Amniotic stem cell (primary cell): ENCODE measurements at places on chromosomes 6 and 20.

GRCh38 chr6:87154641-87154992 lies 748 bp upstream of the ZNF292 start:
- no peak for DNase-seq

- DNase-seq = no peak
Measured at GRCh38 chr20:31894980-31895675, 24.7 kb downstream of the TTLL9 start.

DNA sequence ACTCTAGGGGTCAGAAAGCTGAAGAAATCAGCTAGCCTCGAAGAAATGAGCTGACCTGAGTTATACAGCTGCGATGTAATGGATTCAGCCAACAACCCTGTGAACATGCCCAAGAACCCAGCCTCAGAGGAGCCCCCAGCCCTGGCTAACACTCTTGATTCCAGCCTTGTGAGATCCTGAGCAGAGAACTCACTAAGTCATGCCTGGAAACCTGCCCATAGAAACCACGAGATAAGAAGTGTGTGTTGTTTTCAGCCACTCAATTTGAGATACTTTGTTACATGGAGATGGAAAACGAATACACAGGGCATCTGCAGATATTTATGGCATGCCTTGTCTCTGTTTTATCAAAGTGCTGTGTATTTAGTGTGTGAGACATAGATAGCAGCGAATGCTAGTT lies 265.2 kb downstream of the QKI start:
- no peak for DNase-seq

GRCh38 chr6:14396826-14397517 lies 279.4 kb downstream of the CD83 start:
- no peak for DNase-seq

- no peak for DNase-seq
Measured at GRCh38 chr6:117495869-117496268, 13.4 kb downstream of the DCBLD1 start.

- DNase-seq = no peak
Measured at GRCh38 chr6:12440981-12441380, 150.8 kb downstream of the EDN1 start.

GRCh38 chr6:151639750-151640149 lies 145.9 kb downstream of the CCDC170 start:
- no peak for DNase-seq

DNA sequence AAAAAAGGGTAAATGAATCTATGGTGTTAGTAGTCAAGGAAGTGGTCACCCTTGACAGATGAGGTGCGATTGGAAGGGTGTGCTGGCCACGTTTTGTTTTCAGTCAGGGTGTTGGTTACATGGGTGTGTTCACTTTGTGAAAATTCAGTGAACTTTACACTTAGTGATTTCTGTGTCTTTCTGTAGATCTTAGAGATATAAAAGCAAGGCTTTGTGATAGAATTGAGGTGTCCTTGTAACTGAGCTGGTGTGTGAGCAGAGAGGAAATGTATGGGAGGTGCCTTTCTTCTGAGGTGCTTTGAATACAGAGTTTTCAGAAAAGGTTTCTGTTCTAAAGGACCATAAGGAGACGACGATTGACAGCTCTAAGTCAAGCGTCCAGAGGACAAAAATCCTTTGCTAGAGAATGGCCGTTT lies 90.5 kb downstream of the SAMD3 start:
- no peak for DNase-seq

DNA sequence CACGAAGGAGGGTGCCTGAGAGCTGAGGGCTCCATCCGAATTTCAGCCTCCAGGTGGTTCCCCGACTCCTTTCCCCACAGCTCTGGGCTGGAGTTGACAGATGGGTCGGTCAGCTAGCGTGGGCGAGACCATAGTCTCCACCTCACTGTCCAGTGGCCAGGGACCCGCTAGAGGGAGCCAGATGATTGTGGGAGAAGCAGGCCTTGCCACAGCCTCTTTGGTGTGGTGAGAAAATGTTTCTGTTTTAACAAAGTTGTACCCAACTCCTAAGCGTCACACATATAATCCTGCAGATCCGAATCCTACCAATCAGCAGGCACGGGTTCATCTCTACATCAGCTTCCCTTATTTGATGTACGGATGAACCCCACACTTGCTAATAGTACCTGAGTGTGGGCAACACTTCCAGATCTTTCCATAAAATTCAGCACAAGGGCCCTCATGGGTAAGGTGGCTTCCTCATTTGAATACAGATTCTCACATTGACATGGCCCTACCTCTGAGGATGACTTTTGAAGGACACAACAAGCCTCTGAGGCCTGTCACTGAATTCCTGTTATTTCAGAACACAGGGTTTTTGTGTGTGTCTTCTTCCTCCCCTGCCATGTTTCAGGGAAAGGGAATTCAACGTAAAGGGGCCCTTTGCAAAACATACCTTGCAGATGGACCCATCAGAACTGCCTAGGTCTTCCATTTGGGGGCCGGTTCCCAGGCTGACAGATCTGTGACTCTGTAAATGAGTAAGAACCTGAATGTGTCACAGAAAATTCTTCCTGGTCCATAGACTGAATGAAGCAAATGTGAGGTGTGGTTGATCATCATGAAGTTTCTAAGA lies 103.2 kb upstream of the DUSP22 start:
- no peak for DNase-seq

DNA sequence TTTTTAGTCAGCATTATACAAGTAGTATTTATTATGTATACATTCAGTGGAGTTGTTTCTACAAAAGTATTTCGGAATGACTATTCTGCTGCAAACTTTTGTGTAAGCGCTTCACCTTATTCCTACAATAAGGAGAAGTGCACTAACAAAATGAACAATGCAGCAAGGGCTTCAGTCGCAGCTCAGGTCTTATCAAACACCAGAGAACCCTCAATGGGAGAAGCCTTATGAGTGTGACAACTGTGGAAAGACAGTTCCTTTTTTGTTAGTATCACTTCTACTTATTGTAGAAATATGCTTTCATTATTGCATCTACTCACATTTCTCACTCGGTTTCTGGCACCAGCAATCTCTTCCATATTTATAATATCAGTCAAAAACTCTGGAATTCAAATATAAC lies 18.8 kb downstream of the ZKSCAN3 start:
- no peak for DNase-seq

DNA sequence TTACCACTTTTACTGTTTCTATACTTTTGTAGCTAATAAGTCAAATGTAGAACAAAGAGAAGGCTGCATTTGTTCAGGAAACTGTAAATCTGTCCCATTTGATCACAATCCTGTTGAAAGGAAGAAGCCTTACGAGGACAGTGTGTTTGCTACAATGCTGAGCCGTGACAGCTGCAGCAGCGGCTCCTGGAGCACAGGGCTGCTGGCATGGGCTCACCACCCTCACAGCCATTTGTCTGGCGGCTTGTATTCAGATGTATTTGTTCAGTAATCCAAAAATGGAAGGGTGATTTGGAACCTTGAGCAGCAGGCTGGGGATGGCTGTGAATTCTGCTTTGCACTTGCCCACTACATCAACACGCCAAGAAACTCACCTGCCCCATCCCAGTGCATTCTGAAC lies 5.7 kb downstream of the TUBB2A start:
- DNase-seq = no peak

DNA sequence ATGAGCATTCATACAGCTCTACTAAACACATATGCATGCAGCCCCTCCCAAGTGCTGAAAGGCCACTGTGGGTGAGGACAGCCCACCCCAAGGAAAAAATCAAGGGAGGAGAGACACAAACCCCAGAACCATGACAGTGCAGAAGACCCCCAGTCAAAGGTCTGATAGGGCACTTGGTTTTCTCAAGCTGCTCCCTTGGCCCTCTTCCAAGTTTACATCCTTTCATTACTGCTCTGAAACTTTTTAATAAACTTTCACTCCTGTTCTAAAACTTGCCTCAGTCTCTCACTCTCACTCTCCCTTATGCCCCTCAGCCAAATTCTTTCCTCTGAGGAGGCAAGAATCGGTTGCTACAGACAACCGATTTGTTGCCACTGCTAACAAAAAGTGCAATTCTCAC lies 24.9 kb downstream of the IPCEF1 start:
- DNase-seq = no peak

GRCh38 chr20:56579301-56579710 lies 46.3 kb downstream of the FAM209B start:
- DNase-seq = no peak

DNA sequence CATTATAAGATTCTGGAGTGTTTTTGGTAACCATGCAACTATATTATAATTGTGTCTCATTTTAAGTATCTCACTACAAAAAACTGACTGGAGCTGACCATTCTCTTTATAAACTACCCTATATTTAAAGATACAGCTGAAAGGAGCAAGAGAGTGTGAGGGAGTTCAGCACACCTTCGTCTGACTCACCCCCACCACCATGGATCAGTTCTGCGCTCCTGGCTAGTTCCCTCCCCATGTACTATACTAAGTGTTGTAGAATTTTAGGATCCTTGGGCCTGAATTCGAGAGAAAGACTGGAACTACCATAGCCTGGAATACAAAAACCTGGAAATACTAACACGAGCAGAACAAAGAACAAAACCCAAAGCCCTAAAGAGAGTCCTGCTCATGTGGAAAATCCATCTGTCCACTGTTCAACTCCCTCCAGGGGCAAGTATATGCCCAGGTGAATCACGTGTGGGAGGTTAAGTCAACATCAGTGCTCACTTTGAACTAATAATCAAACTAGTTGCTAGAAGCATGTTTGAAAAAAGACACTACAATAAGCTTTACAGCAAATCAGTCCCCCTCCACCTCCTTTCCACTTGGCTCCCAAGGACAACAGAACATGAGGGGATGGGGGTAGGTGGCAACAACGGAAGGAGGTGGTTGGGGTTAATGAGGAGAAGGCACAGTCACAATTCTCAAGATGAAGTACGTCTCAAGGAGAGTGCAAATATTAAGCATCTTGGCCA lies 46.8 kb downstream of the ELOVL5 start:
- DNase-seq = no peak

DNA sequence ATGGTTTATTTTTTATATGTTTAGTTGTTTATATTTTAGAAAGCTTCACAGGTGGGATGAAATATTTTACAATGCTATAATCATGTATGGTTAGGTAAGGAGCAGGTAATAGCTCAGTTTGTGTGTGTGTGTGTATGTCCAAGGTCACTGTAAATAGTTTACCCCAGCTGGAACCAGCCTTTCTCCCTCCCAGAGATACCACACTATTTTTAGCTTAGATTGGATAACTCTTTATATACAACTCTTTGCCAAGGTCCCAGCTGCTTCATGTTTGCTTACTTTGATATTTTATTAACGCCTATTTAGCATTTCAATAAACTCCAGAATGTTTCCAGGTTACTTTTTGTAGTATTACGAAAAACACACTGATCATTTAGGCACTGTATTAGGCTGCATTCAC lies 1.8 kb upstream of the PEX7 start:
- DNase-seq = no peak

GRCh38 chr6:3806169-3806922 lies 42.8 kb upstream of the FAM50B start:
- DNase-seq = no peak

- DNase-seq = no peak
Measured at GRCh38 chr6:5125152-5126006, 40.2 kb downstream of the PPP1R3G start.

DNA sequence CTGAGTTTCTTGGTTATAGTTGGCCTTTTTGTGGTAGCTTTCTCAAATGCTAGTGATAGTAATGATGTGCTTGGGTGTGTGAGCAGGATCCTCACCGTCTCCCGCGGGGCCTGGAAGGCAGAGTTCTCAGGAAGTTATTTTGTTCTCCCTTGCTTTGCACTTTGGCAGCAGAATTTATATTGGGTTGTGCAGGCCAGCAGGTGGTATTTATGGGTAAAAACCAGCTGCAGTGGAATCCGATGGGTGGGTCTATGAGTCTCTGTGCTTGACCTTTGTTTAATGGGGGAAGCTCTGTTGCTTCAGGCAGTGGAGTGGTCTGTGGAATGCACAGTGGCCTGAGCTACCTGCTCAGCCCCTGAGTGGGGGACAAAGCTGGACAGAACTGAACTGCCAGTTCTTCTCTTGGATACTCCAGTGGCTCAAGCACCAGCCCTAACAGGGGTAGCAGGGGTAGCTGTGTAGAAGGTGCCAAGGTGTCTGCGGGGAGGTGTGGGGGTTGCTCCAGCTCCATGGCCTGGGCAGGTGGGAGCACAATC lies 27.3 kb downstream of the IGF2R start:
- no peak for DNase-seq

- DNase-seq = no peak
Measured at GRCh38 chr6:109740787-109741186, 49.7 kb downstream of the FIG4 start.

DNA sequence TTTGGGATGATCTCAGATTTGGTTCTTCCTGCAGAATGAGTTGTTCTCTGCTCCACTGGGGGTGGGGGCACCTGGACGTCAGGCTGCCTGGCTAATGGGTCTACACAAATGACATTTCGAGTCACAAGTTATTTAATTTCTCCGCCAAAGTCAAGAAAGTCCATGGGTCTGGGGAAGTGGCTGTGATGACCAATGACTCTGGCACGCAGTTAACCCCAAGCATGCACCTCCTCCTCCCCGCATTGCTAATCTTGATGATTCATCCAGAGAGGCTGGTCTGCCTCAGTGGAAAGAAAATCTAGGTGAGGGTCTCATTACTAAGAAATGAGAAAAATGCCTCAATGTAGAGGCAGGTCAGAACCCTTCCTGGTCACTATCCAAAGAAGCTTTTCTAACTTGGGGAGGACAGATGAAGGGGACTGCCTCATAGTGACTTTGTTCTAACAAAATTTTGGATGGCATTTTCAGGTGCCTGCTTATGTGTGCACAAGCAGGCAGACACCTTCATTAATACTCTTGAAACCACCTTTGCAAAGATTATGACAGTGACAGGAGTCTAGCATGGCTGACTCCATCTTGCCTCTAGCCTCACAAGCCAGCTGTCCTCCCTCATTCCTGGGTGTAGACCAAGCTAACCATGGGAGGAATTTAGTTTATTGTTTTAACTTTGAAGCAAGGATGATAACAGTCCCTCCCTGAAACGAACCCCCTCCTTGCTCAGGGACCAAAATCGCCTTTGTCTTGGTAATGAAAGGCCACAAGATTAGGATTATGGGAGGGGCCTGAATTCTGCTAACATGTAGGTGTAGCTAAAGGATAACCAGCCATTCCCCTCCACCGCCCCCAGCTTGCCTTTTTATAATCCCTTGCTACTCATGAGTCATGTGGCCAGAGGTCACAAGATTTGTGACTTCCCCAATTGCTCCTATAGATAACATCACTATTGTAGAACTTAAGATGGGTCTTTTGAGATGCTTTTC lies 98.6 kb upstream of the MRPS10 start:
- DNase-seq = peak; percentile 87

DNA sequence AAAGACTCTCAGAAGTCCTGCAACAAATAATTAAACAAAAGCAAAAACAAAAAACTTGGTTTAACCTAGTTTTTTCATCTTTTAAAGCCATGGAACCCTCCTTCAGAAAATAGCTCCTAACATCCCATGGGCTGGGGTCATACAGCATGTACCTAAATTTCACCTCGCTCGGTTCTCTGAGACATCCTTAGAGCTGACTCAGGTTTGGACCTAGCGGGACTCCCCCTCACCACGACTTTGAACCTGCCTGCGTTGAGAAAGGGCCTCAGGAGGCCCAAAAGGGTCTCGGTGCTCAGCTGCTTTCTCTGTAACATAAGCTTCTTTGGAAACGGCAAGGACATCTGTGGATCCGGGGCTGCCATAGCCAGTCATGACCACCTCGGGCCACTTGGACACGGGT lies 112.8 kb downstream of the NFATC2 start:
- DNase-seq = no peak
